Stimulated activated CD4-positive, alpha-beta T cell treated with anti-CD3 and anti-CD28 coated beads, TNF-alpha, amount 100 ng/mL, for 1 hour (primary cell): ENCODE measurements at places on chromosomes 16 and 17.

DNA sequence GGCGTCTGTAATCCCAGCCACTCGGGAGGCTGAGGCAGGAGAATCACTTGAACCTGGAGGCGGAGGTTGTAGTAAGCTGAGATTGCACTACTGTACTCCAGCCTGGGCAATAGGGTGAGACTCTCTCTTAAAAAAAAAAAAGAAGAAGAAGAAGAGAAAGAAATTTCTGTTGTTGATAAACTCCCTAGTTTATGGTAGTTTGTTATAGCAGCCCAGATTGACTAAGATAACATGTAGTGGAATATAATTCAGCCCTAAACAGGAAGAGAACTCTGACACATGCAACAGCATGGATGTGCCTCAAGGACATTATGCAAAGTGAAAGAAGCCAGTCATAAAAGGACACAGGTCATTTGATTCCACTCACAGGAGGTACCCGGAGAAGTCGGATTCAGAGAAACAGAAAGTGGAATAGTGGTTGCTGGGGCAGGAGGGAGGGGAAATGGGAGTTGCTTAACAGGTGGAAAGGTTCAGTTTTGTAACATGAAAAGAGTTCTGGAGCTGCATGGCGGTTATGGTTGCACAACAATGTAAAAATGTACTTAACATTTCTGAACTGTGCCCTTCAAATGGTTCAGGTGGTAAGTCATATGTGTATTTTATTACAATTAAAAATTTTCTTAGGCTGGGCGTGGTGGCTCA, 26.0 kb upstream of the PRM1 start:
- no peak for DNase-seq

GRCh38 chr17:81930142-81931125, 2.9 kb upstream of the MAFG start:
- DNase-seq: no peak

- DNase-seq: no peak
Observed at GRCh38 chr16:66322174-66322573, 44.3 kb upstream of the CDH5 start.

DNA sequence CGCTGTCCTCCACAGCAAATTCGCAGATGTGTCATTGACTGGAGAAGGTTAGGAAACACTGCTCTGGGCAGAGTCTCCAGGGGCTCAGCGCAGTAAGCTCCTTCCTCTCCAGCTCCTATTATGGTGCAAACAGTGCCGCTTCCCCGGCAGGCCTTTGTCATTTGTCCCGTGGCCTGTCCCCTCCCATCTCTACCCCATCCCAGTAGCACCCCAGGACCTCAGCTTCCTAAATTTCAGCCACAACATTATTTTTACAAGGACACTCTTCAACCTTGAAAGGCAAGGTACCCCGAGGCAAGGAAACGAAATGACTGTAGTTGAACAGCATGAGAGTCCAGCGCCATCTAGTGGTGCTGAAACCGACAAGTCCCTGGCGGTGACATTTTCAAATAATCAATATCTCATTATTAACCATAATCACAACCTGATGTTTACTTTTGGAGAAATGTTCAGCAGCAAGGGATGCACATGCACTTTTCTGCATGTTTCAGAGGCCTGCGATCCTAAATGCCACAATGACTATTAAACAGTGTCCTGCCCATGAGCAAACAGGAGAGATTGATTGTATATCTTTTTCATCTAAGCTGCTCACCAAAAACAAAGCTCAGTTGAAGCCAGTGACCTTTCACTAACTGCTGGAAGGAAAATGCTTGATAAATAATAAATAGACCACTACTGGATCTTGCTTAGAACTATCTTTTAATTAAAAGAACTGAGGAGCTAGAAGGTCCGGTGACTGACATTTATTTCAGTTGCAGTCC, 16.5 kb downstream of the MRPS23 start:
- peak; percentile 37 for DNase-seq

DNA sequence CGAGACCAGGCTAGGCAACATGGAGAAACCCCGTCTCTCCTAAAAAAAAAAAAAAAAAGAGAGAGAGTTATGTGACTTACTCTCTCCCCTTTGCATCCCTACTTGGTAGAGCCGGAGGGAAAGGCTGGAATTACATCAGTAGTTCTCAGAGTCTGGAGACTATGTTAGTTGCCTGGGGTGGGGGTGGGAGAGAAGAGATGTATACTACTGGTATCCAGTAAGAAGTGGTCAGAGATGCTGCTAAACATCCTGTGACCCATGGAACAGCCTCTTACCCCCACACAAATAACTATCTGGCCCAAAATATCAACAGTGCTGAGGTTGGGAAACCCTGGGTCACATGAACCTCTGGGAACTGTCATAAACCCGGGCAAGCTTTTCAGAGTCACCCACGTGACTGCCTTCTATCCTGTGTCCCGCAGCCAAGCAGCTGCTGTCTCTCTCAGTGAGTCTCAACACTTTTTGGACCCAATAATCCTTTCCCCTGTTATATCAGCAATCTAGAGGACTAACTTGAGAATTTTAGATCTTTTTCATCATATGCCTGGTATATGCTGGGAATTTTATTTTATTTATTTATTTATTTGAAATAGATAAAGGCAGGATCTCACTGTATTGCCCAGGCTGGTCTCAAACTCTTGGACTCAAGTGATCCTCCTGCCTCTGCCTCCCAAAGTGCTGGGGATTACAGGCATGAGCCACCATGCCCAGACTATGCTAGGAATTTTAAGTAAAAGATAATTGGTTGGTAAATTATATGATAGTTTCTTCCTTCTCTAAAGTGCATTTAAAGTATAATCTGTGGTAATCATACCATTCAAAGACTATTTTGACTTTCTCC, 8.7 kb downstream of the EIF1 start:
- DNase-seq: no peak

- no peak for DNase-seq
Observed at GRCh38 chr17:9192010-9192409, 170.7 kb downstream of the NTN1 start.

DNA sequence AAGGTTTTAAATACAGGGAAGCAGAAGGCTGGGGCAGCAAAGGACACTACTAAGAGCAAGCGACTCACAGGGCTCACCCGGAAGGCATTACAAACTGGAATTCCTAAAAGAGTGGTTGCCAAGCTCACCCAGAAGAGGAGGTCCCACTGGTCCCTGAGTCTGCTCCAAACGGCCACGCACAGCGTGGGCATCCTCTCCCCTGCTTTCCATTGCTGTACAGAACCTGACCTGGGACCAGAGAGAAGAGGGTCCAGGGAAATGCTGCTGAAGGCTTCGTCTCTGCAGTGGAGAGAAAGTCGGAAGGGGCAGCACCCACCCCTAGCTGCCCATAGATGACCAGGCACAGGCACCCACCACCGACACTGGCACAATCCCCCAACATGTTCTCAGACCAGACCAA, 67.2 kb downstream of the ADCY9 start:
- no peak for DNase-seq

DNA sequence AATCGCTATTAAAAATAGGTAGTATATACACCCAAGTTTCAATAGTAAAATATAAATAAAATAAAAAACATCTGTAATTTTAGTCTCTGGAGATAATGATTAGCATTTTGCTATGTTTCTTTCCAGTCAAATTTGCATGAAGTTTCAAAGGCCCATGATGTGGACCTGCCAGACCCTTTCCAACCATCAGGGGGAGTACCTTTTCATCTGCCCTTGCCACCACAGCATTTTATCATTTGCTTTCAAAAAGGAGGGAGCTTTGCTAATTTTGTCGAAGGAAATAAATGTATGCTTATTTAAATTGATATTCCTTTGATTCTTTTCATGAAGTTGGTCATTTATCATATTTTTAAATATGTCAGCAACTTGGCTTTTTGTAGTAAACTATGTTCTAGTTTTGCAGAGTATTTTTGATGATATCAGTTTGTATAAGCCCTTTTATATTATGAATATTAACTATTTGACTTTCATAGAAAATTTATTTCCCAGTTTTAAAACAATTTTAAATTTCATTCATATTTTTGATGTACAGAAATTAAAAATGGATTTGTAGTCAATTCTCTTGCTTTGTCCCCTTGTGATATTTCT, 115.2 kb upstream of the NETO2 start:
- DNase-seq: no peak

DNA sequence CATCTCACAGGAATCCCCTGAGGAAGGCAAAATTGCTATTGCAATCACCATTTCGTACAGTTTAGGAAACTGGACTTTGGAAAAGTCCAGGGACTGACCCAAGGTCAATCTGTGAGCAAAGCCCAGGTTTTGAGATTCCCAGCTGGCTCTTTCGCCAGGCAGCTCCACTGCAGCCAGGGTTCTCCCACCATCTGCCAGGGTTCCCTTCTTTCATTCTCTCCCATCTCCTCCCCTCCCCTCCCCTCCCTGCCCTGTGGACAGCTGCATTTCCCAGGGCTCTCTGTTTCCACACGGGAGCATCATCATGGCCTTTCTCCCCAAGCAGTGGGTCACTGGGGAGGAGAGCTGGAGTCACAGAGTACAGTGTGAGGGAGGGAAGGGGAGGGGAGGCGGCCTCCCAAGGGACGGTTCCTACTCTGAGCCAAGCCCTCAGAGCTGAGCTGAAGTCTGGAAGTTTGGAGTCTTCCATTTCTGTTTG, 11.9 kb upstream of the GSDMA start:
- no peak for DNase-seq

- DNase-seq: peak; percentile 77
Observed at GRCh38 chr16:19886073-19886941, 1.7 kb upstream of the GPRC5B start.

DNA sequence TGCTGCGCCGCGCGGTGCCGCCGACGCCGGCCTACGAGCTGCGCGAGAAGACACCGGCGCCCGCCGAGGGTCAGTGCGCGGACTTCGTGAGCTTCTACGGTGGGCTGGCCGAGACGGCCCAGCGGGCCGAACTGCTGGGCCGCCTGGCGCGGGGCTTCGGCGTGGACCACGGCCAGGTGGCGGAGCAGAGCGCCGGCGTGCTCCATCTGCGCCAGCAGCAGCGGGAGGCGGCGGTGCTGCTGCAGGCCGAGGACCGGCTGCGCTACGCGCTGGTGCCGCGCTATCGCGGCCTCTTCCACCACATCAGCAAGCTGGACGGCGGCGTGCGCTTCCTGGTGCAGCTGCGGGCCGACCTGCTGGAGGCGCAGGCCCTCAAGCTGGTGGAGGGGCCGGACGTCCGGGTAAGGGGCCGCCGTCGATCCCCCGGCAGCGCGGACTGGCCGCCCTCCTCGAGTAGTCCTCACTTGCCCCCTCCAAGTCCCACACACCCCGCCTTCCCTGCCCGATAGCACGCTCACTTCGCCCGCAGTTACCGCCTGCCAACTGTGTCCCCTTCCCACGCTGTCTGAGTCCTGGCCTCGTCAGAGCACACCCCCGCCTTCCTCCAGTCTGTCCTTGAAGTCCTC, 470 bp downstream of the MLYCD start:
- peak; percentile 15 for DNase-seq

DNA sequence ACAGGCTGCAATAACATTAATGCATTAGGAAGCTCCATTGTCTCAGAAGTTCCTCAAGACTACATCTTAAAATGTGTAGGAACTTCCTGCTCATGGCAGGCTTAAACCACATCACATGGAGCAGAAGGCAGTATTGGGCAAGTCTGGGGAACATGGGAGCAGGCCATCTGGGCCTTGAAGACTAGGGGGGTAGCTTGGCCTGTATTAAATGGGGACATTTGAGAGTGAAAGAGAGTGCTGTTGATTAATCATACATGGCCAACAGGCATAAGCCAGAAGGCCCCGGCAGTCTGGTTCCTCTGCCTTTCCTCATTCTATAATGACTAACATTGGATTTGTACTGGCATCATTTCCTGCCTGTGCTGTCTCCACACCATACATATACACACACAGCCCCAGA, 25.2 kb upstream of the SLC5A11 start:
- no peak for DNase-seq

DNA sequence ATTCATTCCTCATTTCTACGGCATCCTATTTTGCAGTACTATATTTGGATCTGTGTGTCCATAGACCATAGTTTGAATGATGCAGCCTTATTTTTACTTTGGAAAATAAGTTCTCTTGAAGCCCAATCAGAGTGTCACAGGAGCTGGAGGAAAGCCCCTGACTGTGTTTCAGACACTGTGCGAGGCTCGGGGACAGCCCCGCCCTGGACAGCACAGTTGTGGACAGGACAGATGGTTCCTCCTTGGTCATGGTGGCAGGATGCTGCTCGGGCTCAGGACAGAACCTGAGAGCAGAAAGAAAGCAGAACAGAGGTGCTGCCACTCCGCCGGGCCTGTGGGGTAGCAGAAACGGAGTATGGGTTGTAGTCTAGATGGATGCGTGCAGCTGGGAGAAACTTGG, 22.9 kb downstream of the BANP start:
- DNase-seq: no peak

DNA sequence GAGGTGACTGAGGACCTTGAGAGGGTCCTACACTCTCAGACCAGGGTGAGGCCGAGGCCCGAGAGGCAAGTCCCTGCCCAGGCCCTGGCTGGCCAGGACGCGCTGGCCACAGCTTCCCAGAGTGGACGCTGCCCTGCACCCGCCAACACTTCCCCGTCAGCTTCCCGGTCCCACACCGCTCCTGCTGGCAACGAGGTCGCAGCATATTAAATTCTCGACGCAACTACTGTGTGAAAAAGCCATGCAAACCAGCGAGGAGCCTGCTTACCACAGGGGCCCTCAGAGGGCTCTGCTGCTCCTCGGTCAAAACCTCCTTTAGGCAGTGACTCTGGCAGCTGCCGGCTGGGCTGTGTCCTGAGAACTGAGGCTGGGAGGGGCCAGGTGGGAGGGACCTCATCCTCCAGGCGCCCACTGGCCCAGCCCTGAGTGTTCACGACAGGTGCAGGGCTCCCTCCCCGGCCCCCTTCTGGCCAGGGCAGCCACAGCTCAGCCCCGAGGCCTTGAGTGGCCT, 2.1 kb upstream of the TEX19 start:
- no peak for DNase-seq

DNA sequence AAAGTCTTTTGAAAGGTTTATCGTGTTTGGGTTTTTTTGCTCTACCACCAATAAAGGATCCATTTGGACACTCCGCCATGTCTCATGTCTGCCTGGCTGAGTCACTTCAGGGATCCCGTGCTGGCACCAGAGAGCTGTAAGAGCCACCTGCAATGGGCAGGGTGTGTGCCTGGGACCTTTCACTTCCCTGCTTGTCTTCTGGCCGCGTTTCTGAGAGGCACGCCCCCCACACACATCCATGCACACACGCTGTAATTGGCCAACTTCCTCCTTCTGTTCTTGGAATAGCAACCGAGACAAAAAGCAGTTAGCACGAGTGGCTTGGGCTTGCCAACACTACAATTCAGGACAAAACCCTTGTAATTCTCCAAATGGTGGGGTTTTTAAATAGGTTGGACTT, 9.8 kb upstream of the SOST start:
- no peak for DNase-seq

- no peak for DNase-seq
Observed at GRCh38 chr16:22315979-22316378, 18.8 kb downstream of the POLR3E start.
